Activated CD4-positive, alpha-beta memory T cell treated with anti-CD3 and anti-CD28 coated beads for 36 hours (primary cell): ENCODE measurements at places on chromosomes 6 and 20.
A peak's percentile ranks its signal among the peaks of the same experiment; 100 is the strongest.

GRCh38 chr6:113662093-113662665 lies 195.0 kb upstream of the MARCKS start:
- DNase-seq, result no peak

DNA sequence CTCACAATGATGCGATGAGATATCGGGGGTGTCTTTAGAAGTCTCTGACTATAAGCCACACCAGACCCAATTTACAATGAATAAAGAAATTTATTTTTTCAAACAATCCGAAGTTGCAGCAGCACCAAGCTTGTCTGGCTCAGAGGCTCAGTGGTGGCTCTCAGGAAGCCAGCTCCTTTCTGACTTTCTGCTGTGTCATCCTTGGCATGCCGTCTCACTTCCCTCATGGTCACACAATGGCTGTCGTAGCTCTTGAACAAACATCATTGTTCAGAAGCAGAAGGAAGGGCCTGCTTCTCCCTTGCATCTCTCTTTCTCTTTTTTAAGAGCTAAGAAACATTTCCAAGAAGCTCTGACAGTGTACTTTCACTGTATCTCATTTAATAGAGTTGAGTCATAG lies 299.0 kb downstream of the DOK5 start:
- DNase-seq, result no peak

DNA sequence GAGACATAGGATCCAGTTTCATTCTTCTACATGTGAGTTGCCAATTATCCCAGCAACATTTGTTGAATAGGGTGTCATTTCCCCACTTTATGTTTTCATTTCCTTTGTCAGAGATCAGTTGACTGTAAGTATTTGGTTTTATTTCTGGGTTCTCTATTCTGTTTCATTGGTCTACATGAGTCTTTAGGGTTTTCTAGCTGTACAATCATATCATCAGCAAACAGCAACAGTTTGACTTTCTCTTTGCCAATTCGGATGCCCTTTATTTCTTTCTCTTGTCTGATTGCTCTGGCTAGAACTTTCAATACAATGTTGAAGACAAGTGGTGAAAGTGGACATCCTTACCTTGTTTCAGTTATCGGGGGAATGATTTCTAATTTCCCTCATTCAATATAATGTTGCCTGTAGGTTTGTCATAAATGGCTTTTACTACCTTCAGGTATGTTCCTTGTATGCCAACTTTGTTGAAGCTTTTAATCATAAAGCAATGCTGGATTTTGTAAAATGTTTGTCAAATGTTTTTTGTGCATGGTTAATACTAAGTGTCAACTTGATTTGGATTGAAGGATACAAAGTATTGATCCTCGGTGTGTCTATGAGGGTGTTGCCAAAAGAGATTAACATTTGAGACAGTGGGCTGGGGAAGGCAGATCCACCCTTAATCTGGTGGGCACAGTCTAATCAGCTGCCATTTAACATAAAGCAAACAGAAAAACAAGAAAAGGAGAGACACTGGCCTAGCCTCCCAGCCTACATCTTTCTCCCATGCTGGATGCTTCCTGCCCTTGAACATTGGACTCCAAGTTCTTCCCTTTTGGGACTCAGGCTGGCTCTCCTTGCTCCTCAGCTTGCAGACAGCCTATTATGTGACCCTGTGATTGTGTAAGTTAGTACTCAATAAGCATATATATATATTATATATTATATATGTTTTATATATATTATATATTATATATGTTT lies 23.3 kb downstream of the MICA start:
- no peak for DNase-seq

- DNase-seq, result no peak
Observed at GRCh38 chr6:42251911-42252637, 34.4 kb upstream of the MRPS10 start.

GRCh38 chr6:129307845-129308244 lies 402.1 kb downstream of the ARHGAP18 start:
- DNase-seq, result no peak

DNA sequence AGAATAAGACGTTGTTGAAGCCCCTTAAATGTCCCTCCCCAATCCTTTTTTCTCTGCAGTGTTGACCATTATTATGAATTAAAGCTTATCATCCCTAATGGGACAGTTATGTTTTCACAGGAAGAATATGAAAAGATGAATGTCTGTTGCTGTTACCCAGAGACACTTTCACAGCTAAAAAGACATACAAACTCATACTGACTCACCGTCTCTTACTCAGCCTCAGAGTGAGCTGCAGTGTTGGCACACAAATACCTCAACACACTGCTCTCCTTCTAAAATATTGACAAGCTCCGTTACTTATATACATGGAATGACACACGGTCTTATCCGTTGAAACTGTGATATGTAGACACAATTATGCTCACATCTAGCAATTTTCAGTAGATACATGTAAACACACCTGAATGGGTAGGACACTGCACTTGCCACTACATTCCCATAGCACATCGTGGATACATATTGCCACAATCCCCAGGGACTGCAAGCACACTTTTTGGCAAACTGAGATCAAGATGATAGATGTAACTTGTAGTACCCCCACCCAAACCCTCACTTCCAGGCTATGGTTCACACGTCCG lies 9.6 kb upstream of the SAPCD1 start:
- DNase-seq, result no peak

- DNase-seq, result no peak
Observed at GRCh38 chr6:136945711-136946121, 23.6 kb downstream of the SLC35D3 start.

DNA sequence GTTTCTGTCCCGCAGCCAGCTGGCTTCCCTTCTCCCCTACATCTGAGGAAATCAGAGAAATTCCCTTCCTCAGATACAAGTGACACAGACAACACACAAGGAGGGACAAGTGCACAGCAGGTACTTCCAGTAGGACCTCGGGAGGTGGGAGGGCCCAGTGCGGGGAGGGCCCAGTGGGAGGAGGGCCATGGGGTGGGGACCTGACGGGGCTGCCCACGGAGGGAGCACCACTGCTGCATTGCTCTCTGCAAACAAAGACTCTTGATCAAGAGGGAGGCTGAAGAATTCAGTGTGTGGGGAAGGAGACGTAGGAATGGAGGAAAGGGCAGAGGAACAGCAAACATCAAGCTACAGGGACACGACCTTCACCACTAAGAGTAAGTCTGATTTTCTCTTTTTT lies 9.0 kb downstream of the TAP2 start:
- DNase-seq, result no peak

GRCh38 chr6:165726965-165727381 lies 63.9 kb upstream of the PDE10A start:
- DNase-seq, result no peak

DNA sequence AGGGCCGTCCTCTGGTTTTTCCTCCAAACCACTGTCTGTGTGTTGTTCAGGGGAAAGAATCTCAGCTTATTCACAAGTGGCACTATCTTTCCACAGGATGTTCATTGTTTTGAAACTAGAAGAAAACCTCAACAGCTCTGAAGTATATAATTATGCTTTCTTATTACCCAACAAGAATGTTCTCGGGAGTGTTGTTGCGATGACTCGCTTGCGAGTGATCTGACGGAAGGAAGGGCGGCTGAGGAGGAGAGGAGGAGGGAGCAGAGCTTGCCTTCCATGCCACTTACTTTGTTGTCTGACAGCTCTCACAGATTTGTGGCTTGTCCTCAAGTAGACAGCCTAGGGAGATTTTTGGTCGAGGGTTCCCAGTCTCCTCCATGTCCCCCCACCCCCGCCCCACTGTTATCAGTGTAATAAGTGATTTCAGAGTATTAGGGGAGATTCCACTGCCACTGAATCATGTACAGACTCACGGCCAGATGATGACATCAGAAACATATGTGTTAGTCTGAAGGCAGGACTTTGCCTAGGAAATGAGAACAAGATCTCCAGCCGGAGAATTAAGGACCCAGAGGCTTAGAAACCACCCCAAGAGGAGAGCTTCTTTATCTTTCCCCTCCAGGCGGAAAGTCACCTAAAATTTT lies 80.7 kb upstream of the CCN6 start:
- DNase-seq, result peak; percentile 81

DNA sequence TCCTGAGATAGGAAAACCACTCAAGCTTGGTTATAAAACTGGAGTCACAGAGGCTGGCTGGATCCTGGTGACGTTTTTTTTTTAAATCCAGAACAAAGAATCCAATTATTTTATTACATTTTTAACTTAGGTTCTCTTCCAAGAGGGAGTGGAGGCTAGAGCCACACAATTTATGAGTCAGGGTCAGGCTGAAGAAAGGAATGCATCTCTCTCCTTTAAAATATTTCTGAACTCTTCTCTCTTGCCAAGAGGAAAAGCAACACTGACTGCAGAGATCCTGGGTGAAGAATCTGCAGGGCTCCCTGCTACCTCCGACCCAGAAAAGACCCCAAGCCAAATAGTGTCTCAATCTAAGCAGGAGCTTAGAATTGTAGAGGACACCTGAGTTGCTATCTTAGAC lies 88.5 kb upstream of the SSTR4 start:
- DNase-seq, result no peak

- DNase-seq, result no peak
Observed at GRCh38 chr6:115514656-115515055, 546.0 kb downstream of the FRK start.

- DNase-seq, result no peak
Observed at GRCh38 chr6:152637296-152638047, at the start of gene SYNE1. Gene SYNE1, minus strand, starts transcription at chr6:152637362. Its CDS starts 9,031 bp downstream, at chr6:152628331.

GRCh38 chr20:51358032-51358724 lies 184.3 kb downstream of the NFATC2 start:
- DNase-seq, result no peak

DNA sequence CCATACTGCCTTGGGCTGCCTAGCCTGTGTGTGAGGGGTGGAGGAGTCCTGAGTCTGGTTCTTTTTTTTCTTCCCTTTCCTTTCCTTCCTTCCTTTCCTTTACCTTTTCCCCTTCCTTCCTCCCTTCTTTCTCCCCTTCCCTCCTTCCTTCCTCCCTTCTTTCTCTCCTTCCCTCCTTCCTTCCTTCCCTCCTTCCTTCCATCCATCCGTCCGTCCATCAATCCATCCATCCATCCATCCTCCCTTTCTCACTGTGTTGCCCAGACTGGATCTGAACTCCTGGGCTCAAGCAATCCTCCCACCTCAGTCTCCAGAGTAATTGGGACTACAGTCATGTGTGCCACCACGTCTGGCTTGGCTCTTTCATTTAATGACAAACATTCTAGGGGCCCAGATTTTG lies 750.7 kb upstream of the CHD6 start:
- no peak for DNase-seq

GRCh38 chr6:39836606-39837005 lies 44.4 kb downstream of the DAAM2 start:
- DNase-seq, result no peak

DNA sequence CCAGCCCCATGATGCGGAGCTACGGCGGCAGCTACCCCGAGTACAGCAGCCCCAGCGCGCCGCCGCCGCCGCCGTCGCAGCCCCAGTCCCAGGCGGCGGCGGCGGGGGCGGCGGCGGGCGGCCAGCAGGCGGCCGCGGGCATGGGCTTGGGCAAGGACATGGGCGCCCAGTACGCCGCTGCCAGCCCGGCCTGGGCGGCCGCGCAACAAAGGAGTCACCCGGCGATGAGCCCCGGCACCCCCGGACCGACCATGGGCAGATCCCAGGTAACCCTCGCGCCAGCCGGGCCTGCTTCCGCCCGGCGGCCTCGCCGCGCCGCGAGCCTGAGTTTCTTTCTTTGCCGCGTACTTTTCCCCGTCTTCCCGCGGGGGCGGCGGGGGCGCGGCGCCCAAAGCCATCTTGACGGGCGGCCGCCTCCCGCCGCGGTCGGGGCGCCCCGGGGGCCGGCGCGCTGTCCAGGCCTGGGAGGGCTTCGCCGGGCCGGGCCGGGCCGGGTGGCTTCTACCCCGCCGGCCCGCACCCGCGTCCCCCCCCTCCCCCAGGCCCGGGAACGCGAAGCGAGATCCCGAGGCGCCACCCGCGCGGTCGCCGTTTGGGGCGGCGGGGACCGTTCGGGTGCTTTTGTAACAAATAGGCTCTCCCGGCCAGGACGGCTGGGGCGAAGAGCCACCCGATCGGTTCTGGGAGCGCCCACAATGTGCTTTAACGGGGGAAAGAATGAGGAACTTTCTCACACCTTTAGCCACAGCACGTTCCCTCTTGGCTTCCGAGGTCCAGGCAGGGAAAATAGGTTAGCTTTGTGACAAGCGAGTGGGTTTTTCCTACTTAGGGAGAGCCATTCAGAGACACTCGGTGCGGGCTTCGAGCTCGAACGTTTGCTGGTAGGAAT lies 2.3 kb downstream of the ARID1B start:
- DNase-seq, result peak; percentile 72

- DNase-seq, result no peak
Observed at GRCh38 chr6:74690365-74690764, 515.5 kb downstream of the COL12A1 start.

DNA sequence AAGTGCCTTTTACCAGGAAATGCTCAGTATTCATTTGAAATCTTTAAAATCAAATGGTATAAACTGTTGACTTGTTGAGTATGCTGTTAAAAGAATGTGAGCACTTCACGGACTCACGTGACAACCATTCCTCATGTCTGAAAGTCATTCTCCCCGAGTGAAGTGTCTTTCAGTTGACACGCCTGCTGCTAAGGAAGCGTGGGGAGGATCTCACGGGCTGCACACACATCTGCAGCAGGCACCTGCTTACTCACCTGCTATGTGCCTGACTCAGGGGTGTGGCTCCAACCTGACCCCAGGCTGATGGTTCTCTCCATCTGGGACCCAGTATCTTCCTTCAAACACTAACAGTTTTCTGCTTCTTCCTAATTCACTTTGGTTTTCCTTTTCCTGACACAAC lies 32.7 kb downstream of the WDR27 start:
- DNase-seq, result no peak

GRCh38 chr6:13284646-13285045 lies 43.7 kb downstream of the TBC1D7 start:
- DNase-seq, result no peak

DNA sequence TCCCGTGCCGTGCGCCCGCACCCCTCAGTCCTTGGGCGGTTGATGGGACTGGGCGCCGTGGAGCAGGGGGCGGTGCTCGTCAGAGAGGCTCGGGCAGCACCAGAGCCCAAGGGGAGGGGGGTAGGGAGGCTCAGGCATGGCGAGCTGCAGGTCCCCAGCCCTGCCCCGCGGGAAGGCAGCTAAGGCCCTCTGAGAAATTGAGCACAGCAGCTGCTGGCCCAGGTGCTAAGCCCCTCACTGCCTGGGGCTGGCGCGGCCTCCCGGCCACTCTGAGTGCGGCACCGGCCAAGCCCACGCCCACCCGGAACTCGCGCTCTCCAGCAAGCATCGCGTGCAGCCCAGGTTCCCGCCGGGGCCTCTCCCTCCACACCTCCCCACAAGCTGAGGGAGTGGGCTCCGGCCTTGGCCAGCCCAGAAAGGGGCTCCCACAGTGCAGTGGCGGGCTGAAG lies 16.4 kb downstream of the SOX4 start:
- no peak for DNase-seq

- no peak for DNase-seq
Observed at GRCh38 chr6:109453594-109454495, 1.7 kb downstream of the MICAL1 start.

- no peak for DNase-seq
Observed at GRCh38 chr6:108738684-108739416, 109.4 kb upstream of the ARMC2 start.

GRCh38 chr6:2615251-2615650 lies 135.5 kb downstream of the MYLK4 start:
- no peak for DNase-seq

- DNase-seq, result peak; percentile 84
Observed at GRCh38 chr6:28944412-28944865, 20.7 kb upstream of the TRIM27 start.

- DNase-seq, result peak; percentile 18
Observed at GRCh38 chr6:36355819-36356218, 19.1 kb upstream of the BNIP5 start.

- DNase-seq, result peak; percentile 53
Observed at GRCh38 chr6:107740496-107741190, 83.5 kb downstream of the SCML4 start.

- DNase-seq, result no peak
Observed at GRCh38 chr20:9233804-9234203, 164.9 kb downstream of the PLCB4 start.

GRCh38 chr6:2183246-2183645 lies 62.2 kb downstream of the GMDS start:
- DNase-seq, result no peak
